Smooth muscle cell of the umbilical artery (primary cell): ENCODE measurements at places on chromosomes 16 and 17. TPM values are rescaled to one million over a fixed set of nuclear protein-coding genes. Genes with fewer than 3 reads are reported as not detected.

Gene NARF
- total RNA-seq, result 44.2 and 44.6 TPM in 2 replicates

Gene SCNN1B
- not detected in 2 replicates for total RNA-seq

Gene GJC1
- total RNA-seq, result 13.1 and 43.7 TPM in 2 replicates

Gene TRPV2
- 49.9 and 70.0 TPM in 2 replicates for total RNA-seq

Gene MYL4
- 0.23 TPM in 1 of 2 replicates, not detected in the other for total RNA-seq

Gene ALDOC
- 139 and 187 TPM in 2 replicates for total RNA-seq

Gene CLCN7
- total RNA-seq, result 73.9 and 75.6 TPM in 2 replicates

Gene COL1A1
- 2,683 and 6,310 TPM in 2 replicates for total RNA-seq

Gene PARN
- total RNA-seq, result 27.6 and 33.9 TPM in 2 replicates
